ENCODE measurements at places on chromosomes 5 and 9.

DNA sequence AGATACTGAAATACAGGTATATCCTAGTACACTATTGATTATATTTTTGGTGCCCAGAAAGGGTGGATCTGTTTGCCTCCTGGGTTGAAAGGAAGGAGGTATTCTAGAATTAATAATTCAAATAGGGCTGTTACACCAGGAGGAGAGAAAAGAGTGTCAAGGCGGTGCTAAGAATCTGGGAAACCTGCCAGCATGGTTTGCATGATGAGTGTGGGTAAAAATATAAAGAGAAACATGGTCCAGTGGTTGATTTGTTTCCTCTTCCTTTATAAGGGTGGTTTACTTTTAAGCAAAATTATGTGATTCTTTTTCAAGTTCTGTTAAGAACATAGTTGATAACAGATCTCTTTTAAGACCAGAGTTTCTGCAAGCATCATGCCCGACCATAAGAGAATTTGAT lies 69.4 kb upstream of the NFIB start:
- DNase-seq, result no peak

GRCh38 chr5:173175523-173175922 lies 31.2 kb downstream of the BNIP1 start:
- no peak for DNase-seq

DNA sequence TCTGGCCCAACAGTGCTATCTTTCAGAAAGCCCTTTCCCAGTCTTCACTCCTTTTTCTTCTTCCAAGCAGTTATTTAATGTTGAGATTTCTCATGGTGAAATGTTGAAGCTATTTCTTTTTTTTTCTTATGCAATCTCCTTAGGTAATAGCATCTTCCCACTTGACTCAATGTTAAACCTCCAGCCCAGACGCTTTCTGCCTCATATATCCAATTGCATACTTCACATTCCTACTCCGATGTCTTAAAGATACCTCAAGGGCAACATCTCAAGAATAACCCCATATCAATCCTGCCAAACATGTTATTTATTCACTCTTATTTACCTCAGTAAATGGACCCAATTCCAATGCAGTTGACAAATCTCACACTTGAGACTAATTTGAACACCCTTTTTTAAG lies 187.3 kb downstream of the CDH12 start:
- DNase-seq, result no peak

- DNase-seq, result no peak
These were observed 122.2 kb downstream of the FGF10 start for GRCh38 chr5:44266882-44267576.

DNA sequence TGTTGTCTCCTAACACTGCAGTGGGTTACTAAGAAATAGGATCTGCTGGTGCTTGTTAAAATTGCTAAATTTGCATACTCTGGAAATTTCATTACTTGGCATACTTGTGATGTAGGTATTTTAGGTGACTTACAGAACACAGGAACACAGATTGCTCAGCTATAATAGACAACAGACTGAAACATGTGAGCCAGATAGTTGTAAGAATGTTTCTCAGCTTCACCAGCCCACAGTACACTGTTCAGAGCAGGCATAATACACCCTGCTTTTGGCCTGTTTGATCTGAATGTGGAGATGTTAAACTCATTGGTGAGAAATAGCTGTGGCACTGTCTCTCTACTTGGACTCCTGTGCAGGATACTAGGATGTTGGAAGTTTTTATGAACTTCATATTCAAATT lies 275.7 kb downstream of the CSNK1G3 start:
- no peak for DNase-seq

GRCh38 chr9:114621975-114622609 lies 11.0 kb downstream of the TMEM268 start:
- no peak for DNase-seq

DNA sequence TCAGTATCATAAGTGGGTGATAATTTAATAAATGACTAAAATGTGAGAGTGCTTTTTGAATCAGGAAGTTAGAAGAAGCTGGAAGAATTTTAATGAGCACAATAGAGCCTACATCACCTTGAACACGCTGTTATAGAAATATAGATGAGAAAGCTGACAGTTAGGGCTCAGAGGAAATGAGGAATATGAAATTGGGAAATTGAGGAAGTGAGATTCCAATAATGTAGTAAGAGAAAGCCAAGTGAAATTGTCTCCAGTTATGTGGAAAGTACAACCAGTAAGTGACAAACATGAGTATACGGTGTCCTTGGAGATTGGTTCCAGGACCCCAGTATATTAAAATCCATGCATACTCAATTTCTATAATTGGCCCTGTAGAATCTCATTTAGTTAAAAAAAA lies 235.9 kb upstream of the FAM174A start:
- no peak for DNase-seq

DNA sequence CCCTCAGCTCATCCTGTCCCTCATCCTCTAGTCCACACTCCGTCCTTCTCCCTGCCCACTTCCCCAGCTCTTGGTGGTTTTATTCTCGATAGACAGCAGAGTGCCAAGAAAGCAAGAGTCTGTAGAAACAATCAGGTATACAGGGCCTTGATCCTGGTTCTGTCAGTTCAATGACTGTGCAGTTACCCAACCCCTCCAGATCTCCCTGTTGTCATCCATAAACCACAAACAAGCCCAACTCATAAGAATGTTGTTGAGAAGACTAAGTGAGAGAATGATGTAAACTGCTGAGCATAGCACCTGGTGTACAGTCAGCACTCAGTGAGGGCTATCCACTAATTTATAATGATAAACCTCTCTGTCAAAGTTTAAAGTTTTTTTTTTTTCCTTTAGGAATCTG lies 31.3 kb downstream of the ISL1 start:
- DNase-seq, result no peak

- no peak for DNase-seq
These were observed 65.9 kb upstream of the EFNA5 start for GRCh38 chr5:107736638-107737037.

- no peak for DNase-seq
These were observed 191.4 kb downstream of the DCP2 start for GRCh38 chr5:113167985-113168384.

GRCh38 chr5:160133071-160133917 lies 14.0 kb upstream of the PWWP2A start:
- no peak for DNase-seq

DNA sequence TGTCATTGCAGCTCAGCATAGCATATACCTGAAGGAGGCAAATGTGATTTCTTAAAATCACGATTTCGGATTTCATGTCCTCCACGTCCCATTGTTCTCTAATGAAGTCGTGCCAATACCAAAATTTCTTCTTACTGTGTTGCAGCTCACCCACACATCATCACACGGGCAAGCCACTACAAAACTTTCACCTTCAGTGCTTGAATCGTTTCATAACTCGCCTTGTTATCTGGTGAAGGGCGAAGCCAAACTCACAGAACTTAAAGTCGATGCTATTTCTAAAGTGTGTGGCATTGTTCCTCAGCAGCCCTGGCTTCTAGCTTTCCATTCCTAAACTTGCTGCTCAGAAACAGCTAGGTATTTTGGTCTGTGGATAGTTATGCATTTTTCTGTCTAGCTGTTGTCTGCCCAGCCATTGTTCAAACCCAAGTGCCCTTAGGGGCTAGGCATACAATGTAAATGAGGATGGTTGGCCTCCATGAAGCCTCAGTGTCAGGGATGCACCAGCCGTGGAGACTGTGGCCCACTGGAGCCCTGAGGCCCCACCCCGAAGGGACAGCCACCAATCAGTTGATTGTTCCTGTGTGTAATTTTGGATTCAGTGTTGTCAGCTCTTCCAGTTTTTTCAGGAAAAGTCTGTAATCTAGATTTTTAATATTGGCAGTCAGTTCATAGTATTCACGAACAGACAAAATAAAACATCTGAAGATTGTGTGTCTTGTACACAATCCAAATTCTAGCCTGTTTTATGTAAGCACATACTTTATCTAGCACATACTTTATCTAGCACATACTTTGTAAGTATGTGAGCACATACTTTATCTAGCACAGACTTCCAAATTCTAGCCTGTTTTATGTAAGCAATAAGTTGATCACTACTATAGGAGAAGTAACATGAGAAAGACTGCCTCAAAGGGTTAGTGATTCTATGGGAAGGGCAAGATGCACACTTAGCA lies 112.8 kb downstream of the DAPK1 start:
- no peak for DNase-seq

DNA sequence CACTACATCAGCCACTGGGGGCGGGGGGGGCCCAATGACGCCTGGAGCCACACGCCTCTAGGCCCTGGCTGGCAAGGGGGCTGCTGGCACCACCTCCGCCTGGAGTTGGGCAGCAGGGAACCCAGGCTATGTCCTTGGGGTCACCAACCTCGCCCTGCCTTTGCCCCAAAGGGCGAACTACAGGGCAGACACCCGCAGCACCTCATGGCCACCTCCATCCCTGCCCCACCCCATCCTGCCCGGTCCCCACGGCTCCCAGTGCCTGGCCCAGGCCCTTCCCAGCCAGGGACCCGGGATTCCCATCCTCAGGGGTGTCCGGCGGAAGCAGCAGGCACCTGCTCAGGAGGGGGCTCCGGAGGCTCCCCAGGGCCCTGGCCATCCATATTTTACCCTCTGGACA lies 37.0 kb downstream of the NACC2 start:
- DNase-seq, result no peak

- no peak for DNase-seq
These were observed 752.8 kb upstream of the ADAMTS16 start for GRCh38 chr5:4387290-4387689.

DNA sequence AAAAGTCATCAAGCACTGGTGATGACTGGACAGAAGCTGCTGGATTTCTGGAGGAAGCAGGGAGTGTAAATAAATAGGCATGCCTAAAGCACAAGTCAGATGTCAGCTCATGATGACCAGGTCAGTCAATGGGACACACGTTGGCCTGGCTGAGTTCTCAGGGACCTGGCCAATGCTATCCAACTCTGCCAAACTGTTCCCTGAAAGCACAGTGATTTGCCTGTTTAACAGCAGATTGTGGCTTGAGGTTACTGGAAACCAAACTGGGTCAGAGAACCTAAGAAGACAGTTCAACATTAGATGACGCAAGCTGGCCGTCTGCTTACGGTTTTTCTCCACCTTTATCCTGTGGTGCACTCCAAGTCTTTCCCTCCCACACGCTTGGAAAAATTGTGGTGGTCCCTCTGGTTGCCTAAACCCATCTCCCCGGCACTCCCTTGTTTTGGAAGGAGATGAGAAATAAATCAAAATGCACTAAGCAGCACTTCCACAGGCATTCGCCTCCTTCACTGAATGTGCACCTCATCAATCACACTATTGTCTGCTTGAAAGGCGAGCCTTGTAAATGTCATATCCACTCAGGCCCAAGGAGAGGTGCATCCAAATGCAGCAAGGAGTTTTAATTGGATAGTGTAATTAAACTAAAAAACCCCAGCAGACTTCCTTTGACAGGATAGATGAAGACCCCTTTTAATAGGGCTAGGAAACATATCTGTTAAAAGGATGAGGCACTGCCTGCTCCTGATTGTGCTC lies 199.4 kb downstream of the GAPVD1 start:
- no peak for DNase-seq

- peak; percentile 23 for DNase-seq
These were observed 715 bp downstream of the RC3H2 start for GRCh38 chr9:122904466-122904822.

GRCh38 chr9:70816316-70816715 lies 305.1 kb downstream of the TRPM3 start:
- DNase-seq, result no peak

- DNase-seq, result no peak
These were observed 416.9 kb downstream of the MRPS30 start for GRCh38 chr5:45225571-45226031.

DNA sequence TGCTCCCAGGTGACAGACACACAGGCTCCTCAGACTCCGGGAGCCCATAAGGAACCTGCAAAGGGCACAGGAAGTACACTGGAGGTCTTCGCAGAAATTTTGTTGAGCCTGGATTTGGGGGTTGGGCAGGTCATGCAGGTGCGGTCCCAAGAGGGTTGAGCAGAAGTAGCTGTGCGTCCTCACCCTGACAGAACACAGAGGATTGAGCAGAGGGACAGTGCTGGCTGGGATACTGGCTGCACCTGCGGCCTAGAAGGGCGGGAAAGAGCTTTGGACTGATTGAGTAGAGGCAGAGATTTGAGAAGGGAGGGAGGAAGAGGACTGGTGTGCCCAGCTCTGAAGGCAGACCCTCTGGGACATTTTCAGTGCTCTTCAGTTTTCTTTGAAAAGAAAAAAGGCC lies 65.4 kb downstream of the PTPDC1 start:
- DNase-seq, result no peak

- DNase-seq, result no peak
These were observed 157.2 kb upstream of the ISL1 start for GRCh38 chr5:51225789-51226742.

- DNase-seq, result no peak
These were observed 289.6 kb downstream of the MED10 start for GRCh38 chr5:6088706-6089105.

DNA sequence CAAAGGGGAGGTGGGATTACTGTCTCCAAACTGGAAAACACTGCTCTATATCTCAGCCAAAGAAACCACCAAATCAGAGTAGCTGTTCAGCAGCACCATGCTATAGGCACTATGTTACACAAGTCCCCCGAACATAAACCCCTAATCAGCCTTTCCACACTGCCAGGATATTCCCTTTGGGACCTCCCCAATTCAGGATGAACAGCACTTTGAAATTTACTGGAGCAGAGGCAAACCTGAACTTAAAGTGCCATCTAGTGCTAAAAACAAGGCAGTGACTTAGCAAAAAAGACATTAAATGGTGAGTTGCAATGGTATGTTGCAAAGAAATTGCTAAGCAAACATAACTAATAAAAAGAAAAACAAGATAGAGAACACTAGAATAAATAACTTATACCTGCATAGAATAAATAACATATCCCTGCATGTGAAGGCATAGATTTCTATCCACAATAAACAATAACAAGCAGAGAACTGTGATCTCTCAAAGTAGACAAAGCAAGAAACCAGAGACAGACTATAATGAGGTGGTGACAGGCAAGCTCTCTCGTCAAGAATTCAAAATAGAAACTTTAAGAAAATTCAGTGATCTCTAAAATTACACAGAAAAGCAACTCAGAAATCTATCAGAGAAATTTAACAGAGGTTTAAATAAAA lies 584.4 kb upstream of the ACO1 start:
- no peak for DNase-seq

DNA sequence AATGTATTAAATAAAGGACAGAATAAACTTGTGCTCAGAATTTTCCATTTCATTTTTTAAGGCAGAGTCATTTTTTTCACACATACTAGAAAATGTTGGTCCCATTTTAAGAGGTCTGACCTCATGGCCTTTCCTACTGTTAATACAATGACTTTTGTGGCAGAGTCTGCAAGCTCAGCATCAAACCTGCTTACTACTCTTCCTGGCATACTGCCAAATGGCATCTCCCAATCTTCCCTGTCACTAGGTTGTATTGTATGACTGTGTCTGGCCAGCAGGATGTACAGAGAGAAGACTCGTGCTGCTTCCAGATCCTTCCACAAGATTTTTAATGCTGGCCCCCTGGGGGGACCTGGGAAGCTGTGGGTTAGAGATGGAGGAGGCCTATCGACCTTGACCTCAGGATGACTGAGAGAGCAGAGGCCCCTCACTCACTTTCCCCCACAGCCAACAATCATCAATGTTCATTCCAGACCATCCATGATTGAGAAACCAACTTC lies 64.7 kb downstream of the BARX1 start:
- DNase-seq, result no peak
